Type B pancreatic cell (in vitro differentiated cells): ENCODE measurements at places on chromosomes 6 and 20.
A peak's percentile ranks its signal among the peaks of the same experiment; 100 is the strongest.

DNA sequence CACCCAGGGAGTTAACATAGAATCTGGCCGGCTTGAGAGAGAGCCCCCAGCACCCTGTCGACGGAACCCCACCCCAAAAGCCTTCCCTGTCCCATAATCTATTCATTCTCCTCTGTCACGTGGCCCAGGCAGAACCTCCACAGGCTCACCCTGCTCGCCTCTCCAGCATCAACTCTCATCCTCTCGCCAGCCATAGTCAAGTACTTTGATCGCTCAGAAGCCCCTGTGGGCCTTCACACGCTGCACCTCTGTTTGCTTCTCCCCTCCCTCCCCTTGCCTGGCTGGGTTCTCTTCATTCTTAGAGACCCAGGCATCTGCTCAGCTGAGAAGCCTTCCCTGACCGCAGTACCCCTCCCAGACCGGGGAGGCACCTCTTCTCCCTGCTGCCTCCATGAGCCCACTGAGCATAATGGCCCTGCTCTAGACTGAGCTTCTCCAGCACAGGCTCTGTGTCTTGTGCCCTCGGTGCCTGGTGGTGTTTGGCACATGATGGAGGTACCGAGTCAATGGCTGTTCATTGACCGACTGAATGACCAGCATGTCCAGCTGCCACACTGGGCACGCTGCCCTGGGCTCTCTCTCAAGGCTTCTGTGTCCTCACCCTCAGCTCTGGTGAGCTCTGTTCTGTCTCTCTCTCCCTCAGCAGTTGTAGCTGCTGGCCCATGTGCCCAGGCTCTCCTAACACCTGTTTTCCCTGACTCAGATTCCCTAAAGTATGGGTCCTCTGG is 33.7 kb downstream of the PKIG start:
- no peak for DNase-seq
- H3K27ac ChIP-seq: peak overlapping the region; percentile 64
- no peak overlapping the region for H3K4me3 ChIP-seq

- H3K27me3 ChIP-seq: no peaks in the 10 kb centered on the region
- no peaks in the 10 kb centered on the region for H3K36me3 ChIP-seq
- DNase-seq: no peak
- H3K27ac ChIP-seq: no peak overlapping the region
Measured at GRCh38 chr6:119727504-119728219, 378.1 kb upstream of the MAN1A1 start.

DNA sequence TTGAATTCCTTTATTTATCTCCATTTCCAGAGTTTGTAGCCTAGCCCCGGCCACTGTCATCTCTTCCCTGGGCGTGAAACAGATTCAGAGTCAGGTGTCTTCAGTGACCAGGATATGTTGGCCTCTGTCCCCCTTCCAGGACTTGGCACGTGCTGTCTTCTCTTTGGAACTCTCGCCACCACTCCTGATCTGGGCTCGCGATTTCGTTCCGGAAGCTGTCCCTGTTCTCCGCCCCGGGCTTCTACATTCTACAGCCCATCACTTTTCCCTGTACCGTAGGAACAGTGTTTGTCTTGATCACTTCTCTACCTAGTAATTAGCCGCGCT is 739 bp downstream of the GSS start:
- H3K4me3 ChIP-seq: peak overlapping the region; percentile 96
- peaks cover 4% of the 10 kb centered on the region for H3K27me3 ChIP-seq
- H3K4me1 ChIP-seq: peaks cover 46% of the 10 kb centered on the region
- H3K36me3 ChIP-seq: no peaks in the 10 kb centered on the region

DNA sequence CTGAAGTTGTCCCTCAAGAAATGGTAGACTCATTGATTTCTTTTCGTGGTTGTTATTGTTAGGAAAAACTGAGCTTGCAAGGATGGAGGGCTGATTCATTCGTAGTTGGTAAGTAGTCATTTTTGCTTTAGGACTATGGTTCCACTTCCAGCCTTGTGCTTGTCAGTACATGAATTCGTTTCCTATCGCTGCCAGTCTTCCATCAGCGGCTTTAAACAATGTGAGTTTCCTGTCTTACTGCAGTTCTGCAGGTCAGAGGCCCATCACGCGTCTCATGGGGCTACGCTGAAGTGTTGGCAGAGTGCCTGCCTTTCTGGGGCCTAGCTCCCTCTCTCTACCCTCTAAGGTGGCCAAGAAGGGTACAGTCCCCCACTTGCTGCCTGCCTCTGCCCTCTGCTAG is 11.4 kb upstream of the MDFI start:
- H3K4me1 ChIP-seq: peaks cover 45% of the 10 kb centered on the region
- H3K27me3 ChIP-seq: peaks cover 6% of the 10 kb centered on the region
- no peaks in the 10 kb centered on the region for H3K36me3 ChIP-seq
- DNase-seq: no peak

GRCh38 chr6:4931530-4932227 is 72.2 kb downstream of the RPP40 start:
- DNase-seq: no peak
- H3K36me3 ChIP-seq: peaks cover 35% of the 10 kb centered on the region
- peaks cover 50% of the 10 kb centered on the region for H3K4me1 ChIP-seq
- peak overlapping the region; percentile 60 for H3K4me3 ChIP-seq
